Cardiac fibroblast (primary cell): ENCODE measurements at places on chromosomes 7 and 10.

- peak; percentile 21 for DNase-seq
These were observed 4.1 kb downstream of the PIP4K2A start for GRCh38 chr10:22710139-22710745.

DNA sequence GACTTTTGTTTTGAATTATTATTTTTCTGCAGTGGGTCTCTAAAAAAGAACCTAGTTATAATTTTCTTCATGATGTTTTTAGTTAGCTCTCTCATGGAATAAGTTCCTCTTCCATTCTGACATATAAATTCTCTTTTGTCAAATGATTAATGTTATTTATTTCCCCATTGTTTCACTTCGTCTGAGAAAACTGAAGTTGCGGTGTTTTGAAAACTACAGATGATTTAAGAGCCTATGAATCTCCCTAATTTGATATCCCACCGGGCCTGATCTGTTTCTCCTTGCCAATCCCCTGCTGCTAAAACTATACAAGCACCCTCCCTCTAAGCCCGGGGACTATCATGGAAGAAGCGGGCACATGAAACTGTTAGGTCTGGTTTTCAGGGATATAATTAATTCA lies 41.4 kb downstream of the HTR7 start:
- no peak for DNase-seq

DNA sequence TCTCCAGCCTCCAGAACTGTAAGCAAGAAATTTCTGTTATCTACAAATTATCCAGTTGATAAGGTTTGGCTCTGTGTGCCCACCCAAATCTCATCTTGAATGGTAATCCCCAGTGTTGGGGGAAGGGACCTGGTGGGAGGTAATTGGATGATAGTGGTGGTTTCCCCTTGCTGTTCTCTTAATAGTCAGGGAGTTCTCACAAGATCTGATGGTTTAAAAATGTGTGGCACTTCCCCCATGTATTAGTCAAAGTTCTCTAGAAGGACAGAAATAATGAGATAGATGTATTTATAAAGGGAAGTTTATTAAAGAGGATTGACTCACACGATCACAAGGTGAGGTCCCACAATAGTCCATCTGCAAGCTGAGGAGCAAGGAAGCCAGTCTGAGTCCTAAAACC lies 56.2 kb upstream of the APBB1IP start:
- no peak for DNase-seq

GRCh38 chr7:138626846-138627245 lies 74.3 kb downstream of the SVOPL start:
- no peak for DNase-seq

GRCh38 chr10:98332623-98333269 lies 64.8 kb upstream of the LOXL4 start:
- no peak for DNase-seq

GRCh38 chr10:85713885-85714284 lies 652.7 kb downstream of the GRID1 start:
- no peak for DNase-seq
